ENCODE measurements at places on chromosomes 2 and 18.

DNA sequence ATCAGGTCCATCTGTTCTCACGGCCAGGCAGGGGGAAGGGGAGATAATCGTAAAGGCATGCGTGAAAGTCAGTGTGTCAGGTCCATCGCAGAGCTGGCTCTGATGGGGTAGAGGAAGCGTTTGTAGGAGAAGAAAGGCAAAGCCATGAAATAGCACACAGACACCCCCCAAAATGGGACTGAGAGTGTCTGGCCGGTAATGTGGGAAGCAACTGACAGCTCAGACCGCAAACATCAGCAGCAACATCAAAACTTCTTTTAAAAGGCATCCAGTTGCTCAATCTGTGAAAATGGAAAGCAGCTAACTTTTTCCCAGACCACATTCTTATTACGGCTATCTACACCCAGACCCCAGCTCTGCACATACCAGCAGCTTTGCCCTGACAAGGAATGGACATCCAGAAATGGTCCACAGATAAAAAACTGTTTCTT lies 232.6 kb downstream of the EN1 start:
- DNase-seq, result no peak

DNA sequence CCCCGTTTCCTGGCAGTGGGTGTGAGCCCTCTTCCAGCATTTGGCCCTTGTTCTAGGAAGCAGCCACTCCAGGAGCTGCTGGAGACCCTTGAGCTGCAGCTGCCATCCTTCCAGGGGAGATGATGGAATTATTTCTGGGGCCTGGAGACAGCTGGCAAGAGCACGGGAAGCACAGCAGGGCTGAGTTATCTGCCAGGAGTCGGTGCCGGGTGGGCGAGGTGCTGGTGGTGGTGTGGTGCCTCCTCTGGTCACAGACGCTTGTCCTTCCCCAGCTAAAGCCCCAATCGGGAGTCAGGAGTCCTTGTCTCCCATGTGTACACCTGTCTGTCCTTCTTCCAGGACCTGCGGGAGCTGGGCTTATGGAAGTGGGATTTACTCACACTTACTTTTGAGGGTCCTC lies 36.0 kb downstream of the DPYSL5 start:
- DNase-seq, result no peak

DNA sequence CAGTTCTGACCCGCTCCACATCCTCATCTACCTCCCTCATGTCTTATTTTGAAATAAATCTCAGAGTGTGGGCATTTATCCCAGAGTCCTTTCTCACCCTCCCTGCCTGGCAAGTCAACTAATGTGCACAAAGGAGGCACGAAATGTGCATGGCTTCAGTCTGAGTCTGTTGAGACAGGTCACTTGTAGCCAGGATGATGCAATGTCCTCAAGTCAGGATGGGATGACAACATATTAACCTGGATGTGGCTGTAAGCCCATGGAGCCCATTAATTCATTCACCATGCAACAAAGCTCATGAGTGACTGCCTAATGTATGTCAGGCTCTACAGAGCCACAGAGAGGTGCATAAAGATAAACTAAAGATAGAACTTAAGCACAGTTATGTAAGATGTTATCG lies 34.5 kb downstream of the KCNG3 start:
- no peak for DNase-seq

DNA sequence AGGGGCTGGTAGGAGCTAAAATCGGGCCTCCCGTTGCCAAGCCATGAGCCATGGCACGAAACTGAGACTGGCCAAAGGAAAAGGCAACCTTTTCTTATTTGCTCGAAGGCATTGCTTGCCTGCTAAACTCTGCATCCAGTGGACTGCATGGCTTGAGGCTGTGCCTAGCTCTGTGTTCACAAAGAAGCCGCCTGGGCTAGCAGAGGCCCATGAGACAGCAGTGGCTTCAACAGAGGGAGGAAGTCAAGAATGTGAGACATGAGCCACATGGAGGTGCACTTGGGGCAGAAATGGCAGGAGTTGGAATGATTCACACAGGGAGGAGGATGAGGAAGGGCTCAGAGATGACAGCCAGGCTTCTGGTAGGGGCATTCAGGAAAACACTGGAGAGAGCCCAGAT lies 33.5 kb downstream of the TPRKB start:
- DNase-seq, result no peak

DNA sequence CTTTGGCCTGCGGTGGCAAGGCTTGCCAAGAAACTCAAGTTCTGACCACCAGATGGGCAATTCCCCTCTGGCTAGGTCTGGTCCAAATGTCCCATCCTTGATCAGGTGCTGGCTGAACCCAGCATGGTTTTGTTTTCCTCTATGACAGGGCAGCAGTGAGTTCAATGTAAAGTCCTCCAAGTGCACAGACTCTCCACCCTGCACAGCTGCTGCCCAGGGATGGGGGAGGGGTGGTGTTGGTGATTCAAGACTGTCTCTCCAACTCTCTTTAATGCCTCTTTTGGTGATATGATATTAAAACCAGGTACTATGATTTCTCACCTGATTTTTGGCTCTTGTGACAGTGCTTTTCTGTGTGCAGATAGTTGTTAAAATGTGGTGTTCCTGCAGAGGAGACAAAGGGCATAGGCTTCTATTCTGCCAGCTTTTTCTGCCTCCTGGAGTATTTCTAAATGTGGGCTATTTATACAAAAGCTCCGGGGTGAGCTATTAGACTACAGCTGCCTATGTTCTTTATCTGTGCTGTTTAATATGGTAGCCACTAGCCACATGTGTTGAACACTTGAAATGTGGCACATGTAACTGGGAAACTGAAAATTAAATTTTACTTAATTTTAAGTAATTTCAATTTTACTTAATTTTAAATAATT lies 64.0 kb upstream of the STK39 start:
- DNase-seq, result no peak

DNA sequence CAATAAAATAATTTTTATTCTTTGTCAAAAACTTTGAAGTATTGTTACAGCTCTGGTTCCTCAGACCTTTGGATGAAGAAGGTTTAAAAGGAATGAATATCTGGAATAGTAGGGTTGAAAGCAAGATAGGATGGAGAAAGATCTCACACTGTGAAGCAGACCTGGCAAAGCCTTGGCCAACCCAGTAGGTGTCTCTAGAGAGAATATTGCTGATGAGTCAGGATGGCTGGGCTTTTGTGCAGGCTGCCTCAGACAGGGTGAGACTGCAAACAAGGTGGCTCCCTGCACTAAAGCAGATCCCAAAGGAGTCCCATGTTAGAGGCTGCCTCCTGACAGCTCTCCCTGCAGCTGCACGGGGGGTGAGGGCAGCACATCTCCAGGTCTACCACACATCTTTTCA lies 226.0 kb upstream of the ITGA4 start:
- DNase-seq, result no peak

DNA sequence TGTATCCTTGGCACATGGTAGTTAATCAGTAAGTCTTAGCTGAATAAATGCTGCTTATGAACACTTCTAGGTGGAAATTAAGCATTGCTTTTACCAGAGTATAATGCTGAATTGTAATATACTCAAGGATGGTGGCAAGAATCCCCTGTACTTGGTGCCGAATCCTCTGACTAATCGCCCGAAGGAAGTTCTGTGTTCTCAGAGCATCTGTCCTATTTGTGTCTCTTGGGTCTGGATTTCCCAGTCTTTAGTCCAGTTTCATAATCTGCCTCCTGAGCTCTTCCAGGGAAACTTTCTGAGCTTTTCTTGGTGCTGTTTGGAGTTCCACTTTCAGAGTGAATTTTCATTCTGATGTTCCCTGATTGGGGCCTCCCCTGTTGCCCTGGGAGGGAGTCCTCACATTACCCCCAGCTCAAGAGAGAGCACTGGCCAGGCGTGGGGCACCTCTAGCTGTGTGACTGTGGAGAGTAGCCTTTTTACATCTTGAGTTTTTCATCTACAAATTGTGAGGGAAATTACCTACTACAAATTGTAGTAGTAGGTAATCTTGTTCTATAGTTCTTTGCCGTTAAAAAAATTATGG lies 144.9 kb downstream of the LTBP1 start:
- no peak for DNase-seq

GRCh38 chr2:215556979-215557378 lies 121.1 kb upstream of the FN1 start:
- no peak for DNase-seq

GRCh38 chr2:96916646-96917543 lies 47.0 kb upstream of the SEMA4C start:
- no peak for DNase-seq

- DNase-seq, result no peak
Measured at GRCh38 chr2:51722311-51722710, 690.4 kb upstream of the NRXN1 start.

- DNase-seq, result no peak
Measured at GRCh38 chr2:111983478-111984212, 71.4 kb upstream of the TMEM87B start.

DNA sequence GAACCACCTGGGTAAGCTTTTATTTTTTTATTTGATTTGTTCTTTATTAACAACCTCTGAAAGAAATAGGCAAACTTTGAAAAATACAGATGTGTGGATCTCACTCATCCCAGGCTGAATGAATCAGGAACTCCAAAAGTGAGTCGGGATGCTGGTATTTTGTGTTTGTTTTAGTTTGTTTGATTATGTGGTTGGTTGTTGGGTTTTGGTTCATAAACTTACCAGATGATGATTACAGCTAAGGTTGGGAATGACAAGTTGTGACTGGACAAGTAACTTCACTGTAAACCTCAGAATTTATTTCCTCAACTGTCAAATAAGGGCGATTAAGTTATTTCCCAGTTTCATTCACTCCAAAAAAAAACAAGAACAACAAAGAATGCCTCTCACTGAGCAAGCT lies 80.5 kb upstream of the KIF5C start:
- no peak for DNase-seq

DNA sequence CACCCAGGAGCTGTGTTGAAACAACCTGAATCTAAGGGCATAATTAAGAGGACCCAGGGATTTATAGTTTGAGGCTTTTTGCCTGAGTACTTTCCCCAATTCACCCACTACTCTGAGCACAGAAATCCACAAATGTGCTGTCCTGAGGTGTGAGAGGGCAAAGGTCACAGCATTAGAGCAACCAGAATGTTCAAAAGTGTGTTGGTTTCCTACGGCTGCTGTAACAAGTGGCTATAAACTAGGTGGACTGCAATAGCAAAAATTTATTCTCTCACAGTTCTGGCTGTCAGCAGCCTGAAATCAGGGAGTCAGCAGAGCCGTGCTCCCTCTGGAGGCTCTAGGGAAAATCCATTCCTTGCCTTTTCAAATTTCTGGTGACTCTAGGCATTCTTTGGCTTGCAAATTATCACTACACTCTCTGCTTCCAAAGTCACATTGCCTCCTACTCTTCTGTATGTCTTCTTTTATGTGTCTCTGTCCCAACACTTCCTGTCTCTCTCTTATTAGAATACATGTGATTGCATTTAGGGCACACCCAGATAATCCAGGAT lies 91.4 kb upstream of the TACR1 start:
- DNase-seq, result no peak

DNA sequence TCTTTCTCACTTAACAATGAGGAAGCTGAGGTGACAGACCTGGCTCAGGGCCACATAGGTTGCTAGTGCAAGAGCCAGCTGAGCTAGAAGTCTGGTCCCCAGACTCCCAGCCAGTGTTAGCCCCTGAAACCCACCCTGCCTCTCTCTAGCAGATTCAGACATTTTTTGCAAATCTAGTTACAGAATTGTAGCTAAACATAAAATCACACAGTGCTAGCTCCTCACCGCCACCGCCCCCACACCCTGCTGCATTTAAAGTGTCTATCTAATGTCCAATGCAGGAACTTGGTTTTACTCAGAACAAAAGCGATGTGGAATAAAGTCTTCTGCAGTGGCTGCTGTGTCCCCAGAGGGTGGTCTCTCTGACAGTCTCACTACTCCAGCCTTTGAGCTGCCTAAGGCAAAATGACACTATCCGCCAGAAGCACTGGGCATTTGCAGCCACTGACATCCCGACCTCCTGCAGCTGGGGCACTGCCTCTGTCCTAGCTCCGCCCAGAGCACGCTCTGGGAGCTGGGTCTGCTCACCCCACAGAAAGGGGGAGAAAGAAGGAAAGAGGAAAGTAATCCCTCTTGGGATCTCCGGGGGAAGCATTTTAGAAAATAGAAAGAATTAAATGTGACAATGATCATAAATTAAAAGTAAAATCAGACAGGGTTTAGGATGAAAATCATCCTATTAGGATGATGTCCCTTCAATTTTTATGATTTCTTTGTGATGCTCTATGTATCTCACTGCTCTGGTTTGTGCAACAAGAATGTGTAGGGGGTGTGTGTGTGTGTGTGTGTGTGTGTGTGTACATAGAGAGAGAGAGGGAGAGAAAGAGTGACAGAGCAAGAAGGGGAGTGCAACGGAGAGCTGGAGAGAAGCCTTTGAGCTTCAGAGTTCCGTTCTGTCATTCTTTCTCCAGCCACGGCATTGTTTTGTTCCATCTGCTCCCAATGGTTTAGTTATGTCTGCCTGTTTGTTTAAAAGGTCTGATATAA lies 50.5 kb upstream of the ST8SIA3 start:
- no peak for DNase-seq

DNA sequence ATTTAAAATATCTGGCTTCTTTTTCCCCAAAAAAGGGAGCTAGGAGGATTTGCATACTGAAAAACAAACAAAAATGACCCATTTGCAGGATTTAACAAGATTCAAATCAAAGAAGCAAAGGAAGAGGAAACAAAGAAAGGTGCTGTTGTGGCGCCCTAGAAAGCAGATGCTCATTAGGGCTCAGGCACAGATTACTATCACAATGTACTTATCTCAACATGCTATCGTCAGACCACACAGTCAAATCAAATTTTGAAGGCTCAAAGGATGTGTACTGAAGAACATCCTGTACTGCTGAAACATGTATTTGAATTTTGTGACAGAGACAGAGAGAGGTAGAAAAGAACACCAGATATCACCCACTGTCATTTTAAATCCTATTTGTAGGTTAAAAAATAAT lies 10.9 kb downstream of the RBMS1 start:
- no peak for DNase-seq

DNA sequence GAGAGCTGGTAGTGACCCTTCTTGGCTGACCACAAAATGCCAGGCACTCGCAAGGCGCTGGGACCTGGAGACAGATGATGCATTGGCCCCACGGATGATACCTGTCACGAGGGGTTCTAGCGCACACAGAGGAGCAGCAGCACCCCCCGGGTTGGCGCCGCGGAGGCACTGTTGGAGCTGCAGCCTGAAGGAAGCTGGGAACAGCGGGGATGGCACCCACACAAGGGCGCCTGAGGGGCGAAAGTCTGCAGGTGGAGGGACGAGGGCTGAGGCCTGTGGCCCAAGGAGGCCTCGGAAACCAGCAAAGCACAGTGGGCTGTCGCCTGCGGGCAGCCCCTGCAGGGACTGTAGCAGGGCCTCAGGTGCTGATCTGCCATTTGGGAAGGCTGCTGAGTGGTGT lies 33.6 kb downstream of the FAM228A start:
- no peak for DNase-seq

- DNase-seq, result no peak
Measured at GRCh38 chr2:143452817-143453451, 323.7 kb downstream of the ARHGAP15 start.

GRCh38 chr18:24459772-24460171 lies 665 bp upstream of the HRH4 start:
- DNase-seq, result no peak
